ENCODE measurements at places on chromosomes 3 and 15.
A peak's percentile ranks its signal among the peaks of the same experiment; 100 is the strongest.

DNA sequence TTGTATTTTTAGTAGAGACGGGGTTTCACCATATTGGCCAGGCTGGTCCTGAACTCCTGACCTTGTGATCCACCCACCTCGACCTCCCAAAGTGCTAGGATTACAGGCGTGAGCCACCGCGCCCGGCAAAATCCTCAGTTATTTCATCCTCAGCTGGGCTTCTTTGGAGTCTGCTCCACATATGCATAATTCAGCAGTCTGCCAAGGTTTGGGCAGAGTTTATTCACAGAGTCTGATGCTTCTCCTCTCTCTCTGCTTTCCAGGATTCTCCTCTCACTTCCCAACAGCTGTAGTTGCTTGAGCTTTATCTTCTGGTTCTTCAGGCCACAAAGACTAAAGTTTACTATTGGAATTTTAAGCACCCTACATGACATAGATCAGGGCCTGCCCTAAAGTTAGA, 8.2 kb downstream of the ZNF106 start:
- DNase-seq, result no peak

DNA sequence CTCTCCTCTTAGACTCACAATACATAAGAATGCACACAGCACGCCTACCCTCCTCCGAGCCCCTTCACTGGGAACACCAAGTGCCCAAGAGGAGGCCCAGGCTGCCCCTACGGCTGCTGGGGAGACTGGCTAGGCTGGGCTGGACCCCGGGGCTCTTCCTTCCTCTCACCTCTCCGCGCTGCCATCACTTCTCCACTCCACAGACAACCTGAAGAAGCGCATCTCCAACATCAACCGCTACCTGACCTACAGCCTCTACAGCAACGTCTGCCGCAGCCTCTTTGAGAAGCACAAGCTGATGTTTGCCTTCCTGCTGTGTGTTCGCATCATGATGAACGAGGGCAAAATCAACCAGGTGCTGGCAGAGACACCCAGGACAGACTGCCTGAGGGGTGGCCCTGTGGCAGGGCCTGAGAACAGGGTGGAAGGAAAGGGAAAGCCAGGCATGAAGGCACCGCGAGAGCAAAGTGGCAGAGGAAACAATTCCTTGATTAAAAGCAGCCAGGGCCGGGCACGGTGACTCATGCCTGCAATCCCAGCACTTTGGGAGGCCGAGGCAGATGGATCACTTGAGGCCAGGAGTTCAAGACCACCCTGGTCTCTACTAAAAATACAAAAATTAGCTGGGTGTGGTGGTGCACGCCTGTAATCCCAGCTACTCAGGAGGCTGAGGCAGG, 51.6 kb downstream of the SEMA3G start:
- DNase-seq, result no peak

- peak; percentile 5 for DNase-seq
Measured at GRCh38 chr3:97009427-97010019, 195.1 kb downstream of the EPHA6 start.

GRCh38 chr15:100383302-100384107, 41.7 kb upstream of the ADAMTS17 start:
- DNase-seq, result peak; percentile 15

GRCh38 chr15:51025454-51025846, 69.3 kb downstream of the TNFAIP8L3 start:
- no peak for DNase-seq

- no peak for DNase-seq
Measured at GRCh38 chr15:25735550-25736384, 127.4 kb downstream of the ATP10A start.
